Transverse colon (tissue), 4 donors: ENCODE measurements at places on chromosomes 5 and 9. TPM values are rescaled to one million over a fixed set of nuclear protein-coding genes. Genes with fewer than 3 reads are reported as not detected.

The ENTREP1 gene
- total RNA-seq: 23.2 TPM

The BAAT gene
- total RNA-seq: not detected

The SLC6A3 gene
- total RNA-seq: not detected

The POLK gene
- 20.5 TPM for total RNA-seq

The AQP3 gene
- total RNA-seq: 7.1 TPM

The NAA35 gene
- 51.5 TPM for total RNA-seq

The TNFSF15 gene
- total RNA-seq: 0.37 TPM

DNA sequence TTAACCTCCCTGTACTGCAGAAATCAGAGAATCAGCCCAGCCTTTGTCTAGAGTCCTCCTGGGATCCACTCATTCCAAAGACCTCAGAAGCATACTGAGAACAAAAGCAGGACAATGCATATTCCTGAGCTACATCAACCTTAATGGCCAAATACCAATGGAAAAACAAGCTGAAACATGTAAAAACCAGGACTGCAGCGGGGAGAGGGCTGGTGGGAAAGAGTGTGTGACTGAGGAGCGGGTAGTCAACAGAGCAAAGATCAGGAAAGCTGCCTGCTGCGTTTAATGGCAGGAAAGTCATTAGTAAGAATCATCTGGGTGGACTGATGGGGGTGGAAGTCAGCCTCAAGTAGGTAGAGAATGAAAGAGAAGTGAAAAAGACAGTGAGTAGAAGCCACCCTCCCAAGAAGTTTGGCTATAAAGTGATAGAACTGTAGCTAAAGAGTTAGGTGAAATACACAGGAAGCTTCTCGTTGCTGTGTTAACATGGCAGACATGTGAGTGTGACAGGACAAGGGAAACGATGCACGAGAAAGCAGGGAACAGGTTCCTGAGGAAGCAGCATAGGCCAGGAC, 88.1 kb downstream of the OTULIN start:
- H3K27me3 ChIP-seq: no peaks in the 10 kb centered on the region
- H3K27ac ChIP-seq: no peak overlapping the region
- DNase-seq: no peak
- no peak overlapping the region for H3K4me3 ChIP-seq

- H3K4me1 ChIP-seq: no peaks in the 10 kb centered on the region
- no peaks in the 10 kb centered on the region for H3K36me3 ChIP-seq
- no peaks in the 10 kb centered on the region for H3K27me3 ChIP-seq
- H3K4me3 ChIP-seq: no peak overlapping the region
- DNase-seq: no peak
- H3K27ac ChIP-seq: no peak overlapping the region
Measured at GRCh38 chr5:151612689-151613427, 21.7 kb upstream of the FAT2 start.

DNA sequence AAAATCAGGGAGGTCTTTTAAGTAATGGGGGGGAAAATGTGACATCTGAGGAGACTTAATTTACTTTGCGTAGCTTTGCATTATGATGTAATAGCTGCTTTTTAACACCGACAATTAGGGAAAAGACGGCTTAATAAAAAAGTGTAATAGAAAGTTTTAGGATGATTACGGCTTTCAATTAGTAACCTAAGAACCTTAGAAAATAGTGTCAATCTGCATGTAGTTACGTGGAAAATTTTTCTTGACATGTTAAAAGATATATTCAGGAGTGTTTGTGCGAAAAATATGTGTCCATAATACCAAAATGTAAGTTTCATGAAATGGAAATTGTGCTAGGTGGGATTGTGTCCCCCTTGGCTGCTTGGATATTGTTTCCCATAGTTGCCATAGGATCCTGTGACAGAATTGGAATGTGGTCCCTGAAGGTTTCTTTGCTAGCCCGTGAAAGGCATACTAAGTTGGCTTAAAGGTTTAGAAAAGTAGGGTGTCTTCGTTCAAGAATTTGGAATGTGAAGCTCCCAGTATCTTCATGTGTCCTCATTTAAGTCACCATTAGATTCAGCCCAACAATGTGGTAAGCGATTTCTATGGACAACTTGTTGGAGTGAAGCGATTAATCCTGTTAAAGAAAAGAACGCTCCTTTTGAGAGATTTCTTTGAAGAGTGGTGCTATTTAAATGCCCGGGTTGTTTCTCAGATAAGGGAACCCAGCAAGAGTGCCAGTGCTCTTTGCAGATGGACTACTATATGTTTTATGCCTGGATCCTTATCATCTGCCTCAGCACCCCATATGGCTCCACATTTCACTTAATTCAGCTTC, 2.0 kb downstream of the RGMB start:
- no peaks in the 10 kb centered on the region for H3K36me3 ChIP-seq
- DNase-seq: no peak
- H3K4me3 ChIP-seq: peak overlapping the region; percentile 84
- peaks cover 41% of the 10 kb centered on the region for H3K4me1 ChIP-seq

GRCh38 chr5:395156-395920, 47.6 kb upstream of the EXOC3 start:
- H3K4me1 ChIP-seq: no peaks in the 10 kb centered on the region
- no peak overlapping the region for H3K4me3 ChIP-seq
- H3K27me3 ChIP-seq: peaks cover 14% of the 10 kb centered on the region

GRCh38 chr9:85377731-85378289, 363.9 kb downstream of the AGTPBP1 start:
- H3K4me1 ChIP-seq: no peaks in the 10 kb centered on the region
- DNase-seq: no peak
- no peaks in the 10 kb centered on the region for H3K27me3 ChIP-seq
- H3K4me3 ChIP-seq: no peak overlapping the region
- no peaks in the 10 kb centered on the region for H3K36me3 ChIP-seq
- no peak overlapping the region for H3K27ac ChIP-seq

DNA sequence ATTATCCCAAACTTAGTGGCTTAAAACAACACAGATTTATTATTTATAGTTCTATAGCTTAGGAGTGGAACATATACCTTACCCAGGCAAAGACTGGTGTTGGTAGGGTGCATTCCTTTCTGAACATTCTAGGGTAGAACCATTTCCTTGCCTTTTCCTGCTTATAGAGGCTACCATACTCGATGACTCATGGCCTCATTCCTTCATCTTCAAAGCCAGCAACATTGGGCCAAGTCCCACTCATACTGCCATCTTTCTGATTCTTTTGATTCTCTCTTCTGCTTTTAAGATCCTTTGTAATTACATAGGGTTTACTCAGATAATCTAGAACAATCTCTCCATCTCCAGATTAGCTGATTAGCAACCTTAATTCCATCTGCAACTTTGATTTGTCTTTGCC, 452.7 kb upstream of the KLF4 start:
- no peaks in the 10 kb centered on the region for H3K27me3 ChIP-seq
- H3K27ac ChIP-seq: no peak overlapping the region
- H3K36me3 ChIP-seq: no peaks in the 10 kb centered on the region
- DNase-seq: no peak

DNA sequence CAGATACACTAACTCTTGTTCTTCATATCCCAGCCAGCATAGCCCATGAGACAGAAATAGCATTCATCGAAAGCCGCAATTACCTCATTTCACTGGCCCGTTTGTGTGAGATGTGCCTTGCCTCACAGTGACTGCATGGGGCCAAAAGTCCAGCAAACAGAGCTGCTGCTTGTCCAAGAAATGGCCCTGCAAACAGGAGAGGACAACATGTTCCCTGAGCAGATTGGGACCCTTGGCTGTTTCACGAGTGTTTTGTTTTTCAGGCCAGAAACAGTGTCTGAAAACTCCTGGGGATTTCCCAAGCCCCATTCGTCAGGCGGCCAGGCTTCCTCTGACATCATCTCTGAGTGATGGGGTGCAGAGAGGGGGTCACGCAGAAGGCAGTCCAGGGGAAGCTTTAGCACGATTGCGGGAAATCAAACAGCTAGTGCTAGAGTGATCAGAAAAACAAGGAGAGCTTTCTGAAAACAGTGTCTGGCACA, 503.6 kb upstream of the PAPPA start:
- peak overlapping the region; percentile 59 for H3K27ac ChIP-seq
- peak; percentile 50 for DNase-seq
- no peak overlapping the region for H3K4me3 ChIP-seq
- H3K4me1 ChIP-seq: no peaks in the 10 kb centered on the region
- no peaks in the 10 kb centered on the region for H3K36me3 ChIP-seq

DNA sequence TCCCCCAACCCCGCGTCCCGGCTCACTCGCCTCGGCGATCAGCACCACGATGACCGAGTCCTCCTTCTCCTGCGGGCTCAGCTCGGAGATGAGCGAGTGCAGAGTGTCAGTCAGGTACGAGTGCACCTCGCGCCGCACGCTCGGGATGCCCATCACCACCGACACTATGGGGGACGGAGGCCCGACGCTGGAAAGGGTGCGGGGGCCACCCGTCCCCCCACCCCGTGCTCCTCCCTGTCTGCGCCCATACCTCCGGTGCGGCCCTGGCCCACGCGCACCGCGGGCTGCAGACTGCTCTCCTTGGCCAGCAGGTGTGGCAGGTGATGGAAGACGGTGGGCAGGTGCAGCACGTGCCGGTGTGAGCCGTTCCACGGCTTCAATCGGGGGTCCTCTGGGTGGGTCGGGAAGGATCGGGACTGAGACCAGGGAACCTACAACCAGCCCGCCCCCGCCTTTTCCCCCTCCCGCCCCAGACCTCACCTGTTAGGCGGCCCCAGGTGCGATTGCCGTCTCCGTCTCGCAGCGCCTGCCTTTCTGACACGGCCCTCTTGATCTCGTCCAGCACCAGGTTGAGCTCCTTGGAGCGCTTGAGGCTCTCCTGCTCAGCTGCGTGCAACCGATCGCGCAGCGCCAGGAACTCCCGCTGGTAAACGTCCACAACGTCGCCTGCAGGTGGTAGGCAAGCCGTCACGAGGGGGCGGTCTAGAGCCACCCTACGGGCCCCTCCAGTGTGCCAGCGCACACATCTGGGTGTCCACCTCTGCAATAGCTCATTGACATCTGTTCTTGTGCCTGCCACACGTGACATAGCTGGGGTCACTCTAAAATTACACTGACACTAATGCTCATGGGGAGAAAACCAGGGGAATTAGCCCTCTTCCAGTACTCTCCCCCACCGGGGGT, 5.1 kb downstream of the MGAT4B start:
- no peak overlapping the region for H3K4me3 ChIP-seq
- peaks cover 41% of the 10 kb centered on the region for H3K4me1 ChIP-seq
- no peaks in the 10 kb centered on the region for H3K27me3 ChIP-seq
- peak; percentile 88 for DNase-seq
- H3K27ac ChIP-seq: no peak overlapping the region
- H3K36me3 ChIP-seq: peaks cover 37% of the 10 kb centered on the region

- H3K27ac ChIP-seq: no peak overlapping the region
- no peak overlapping the region for H3K4me3 ChIP-seq
- H3K4me1 ChIP-seq: no peaks in the 10 kb centered on the region
- no peaks in the 10 kb centered on the region for H3K36me3 ChIP-seq
Measured at GRCh38 chr5:129249886-129250285, 155.3 kb downstream of the ISOC1 start.

DNA sequence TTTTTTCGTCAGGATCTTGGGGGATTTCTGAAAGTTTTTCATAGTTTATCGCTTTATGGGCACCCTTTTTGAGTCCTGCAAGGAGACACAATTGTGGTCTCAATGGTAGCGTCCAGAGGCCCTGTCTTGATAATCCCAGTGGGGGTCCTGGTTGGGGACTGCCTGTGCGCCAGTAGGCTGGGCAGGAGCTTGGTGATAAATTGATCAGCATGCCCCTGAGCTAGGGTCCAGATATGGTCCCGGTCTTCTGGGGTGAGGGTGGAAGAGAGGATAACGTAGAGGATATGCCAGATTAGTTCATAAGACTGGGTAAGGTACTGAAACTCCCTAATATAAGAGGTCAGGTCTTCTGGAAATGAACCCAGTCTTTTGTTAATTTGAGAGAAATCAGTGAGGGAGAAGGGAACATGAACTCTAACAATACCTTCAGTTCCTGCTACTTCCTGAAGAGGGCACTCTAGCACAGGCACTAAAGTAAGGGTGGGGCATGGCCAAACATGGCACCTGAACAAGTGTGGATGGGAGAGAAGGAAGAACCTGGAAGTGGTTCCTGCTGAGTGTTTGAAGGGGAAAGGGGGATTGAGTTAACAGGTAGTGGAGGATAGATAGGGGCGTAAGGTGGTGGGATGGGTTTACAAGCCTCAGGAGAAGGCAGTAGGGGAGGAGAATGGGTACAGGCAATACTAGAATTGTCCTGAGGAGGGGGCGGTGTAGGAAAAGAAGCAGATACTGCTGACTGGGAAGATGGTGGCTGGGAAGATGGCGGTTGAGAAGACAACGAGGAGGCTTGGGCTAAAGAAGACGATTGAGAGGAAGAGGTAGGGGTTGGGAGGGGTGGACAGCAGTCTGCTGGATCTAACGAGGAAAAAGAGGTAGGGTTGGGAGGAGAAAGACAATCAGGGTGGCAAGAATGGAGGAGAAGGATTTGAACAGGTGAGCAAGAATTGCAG, 33.8 kb upstream of the ANXA2R start:
- peaks cover 10% of the 10 kb centered on the region for H3K36me3 ChIP-seq
- peak; percentile 37 for DNase-seq
- H3K27ac ChIP-seq: no peak overlapping the region
- H3K4me3 ChIP-seq: no peak overlapping the region
- peaks cover 7% of the 10 kb centered on the region for H3K4me1 ChIP-seq

- H3K36me3 ChIP-seq: no peaks in the 10 kb centered on the region
- no peaks in the 10 kb centered on the region for H3K4me1 ChIP-seq
- no peaks in the 10 kb centered on the region for H3K27me3 ChIP-seq
- H3K27ac ChIP-seq: no peak overlapping the region
Measured at GRCh38 chr5:113024076-113024697, 47.6 kb downstream of the DCP2 start.

DNA sequence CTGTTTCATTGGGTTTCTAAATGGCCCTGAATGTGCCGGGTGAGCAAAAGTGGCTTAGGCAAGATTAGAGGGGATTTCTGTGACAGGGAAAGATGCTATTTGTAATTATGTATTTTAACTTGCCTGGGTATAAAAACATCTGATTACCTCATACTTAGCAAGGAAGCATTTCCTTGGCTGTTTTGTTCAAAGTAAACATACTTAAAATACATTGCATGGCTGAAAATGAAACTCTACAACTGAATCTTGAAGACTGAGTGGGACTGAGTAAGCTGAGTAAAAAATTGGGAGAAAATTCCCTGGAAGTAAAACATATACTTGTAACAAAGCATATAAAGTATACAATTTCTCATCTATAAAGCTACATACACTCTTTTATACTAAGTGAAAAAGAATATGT, 197.5 kb downstream of the IRX1 start:
- no peaks in the 10 kb centered on the region for H3K36me3 ChIP-seq
- no peak overlapping the region for H3K27ac ChIP-seq
- H3K4me1 ChIP-seq: no peaks in the 10 kb centered on the region
- H3K4me3 ChIP-seq: no peak overlapping the region
- H3K27me3 ChIP-seq: no peaks in the 10 kb centered on the region

- no peak overlapping the region for H3K27ac ChIP-seq
- H3K27me3 ChIP-seq: no peaks in the 10 kb centered on the region
- peak; percentile 7 for DNase-seq
- H3K4me3 ChIP-seq: no peak overlapping the region
- H3K36me3 ChIP-seq: no peaks in the 10 kb centered on the region
Measured at GRCh38 chr9:134057751-134058701, 9.8 kb downstream of the BRD3 start.

- H3K4me1 ChIP-seq: peaks cover 10% of the 10 kb centered on the region
- no peak overlapping the region for H3K27ac ChIP-seq
- DNase-seq: peak; percentile 82
- H3K27me3 ChIP-seq: no peaks in the 10 kb centered on the region
- H3K36me3 ChIP-seq: peaks cover under 1% of the 10 kb centered on the region
- H3K4me3 ChIP-seq: no peak overlapping the region
Measured at GRCh38 chr9:112844771-112845542, 45.7 kb downstream of the SLC46A2 start.
